ENCODE measurements at places on chromosomes 2 and 18.

- DNase-seq = no peak
Measured at GRCh38 chr2:227826019-227826521, 12.4 kb downstream of the CCL20 start.

DNA sequence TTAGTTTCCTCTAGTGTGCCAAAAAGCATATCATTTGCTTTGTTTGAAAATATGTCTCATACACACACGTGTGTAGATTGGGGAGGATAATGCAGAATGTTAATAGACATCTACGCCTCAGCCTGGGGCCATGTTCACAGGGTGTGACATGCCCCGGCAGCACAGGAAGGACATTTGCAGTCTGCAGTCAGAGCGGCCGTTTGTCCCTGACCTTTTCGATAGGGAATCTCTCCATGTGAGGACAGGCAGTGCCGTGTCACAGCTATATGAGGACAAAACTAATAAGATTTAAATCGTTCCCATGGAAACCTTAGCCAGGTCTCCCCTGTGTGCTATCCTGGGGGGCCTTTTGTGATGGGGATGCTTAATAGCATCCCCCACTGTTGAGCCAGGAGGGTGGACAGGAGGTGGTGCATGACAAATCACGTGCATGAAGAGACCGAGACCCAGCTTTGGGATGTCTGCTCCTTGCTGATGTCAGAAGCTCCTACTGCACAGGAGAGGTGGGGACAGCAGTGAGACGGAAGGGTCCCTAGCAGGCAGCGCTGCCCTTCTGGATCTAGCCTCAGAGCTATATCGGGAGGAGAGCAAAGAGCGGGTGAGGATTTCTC is 100.6 kb downstream of the RNF144A start:
- no peak for DNase-seq

DNA sequence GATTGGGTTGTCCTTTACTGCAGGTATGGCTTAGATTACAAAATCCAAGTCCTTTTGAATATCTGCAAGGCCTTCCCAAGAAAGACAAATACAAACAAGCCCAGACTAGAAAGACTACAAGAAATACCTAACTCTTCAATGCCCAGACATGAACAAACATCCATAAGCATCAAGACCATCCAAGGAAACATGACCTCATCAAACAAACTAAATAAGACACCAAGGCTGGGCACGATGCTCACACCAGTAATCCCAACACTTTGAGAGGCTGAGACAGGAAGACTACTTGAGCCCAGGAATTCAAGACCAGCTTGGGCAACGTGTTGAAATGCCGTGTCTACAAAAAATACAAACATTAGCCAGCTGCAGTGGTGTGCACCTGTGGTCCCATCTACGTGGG is 31.7 kb downstream of the MAP4K3 start:
- no peak for DNase-seq

DNA sequence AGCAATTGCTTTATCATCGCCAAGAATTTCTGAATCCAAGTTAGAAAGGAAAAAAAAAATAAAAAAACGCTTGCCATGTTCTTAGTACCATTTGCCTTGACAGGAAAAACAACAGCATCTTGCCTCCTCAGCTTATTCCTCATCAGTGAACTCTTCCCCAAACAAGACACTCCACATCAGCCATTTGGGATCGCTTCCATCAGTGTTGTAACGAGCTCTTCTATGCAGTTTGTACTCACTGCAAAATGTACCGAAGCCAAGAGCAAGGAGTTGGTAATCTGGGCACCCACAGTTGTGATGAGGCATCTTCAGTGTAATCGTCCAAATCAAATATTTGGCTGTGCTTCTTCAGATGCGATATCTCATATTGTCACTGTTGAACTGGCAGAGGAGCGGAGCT is 503.7 kb downstream of the TMEM182 start:
- DNase-seq = no peak

- DNase-seq = peak; percentile 50
Measured at GRCh38 chr2:160418853-160419252, 74.8 kb downstream of the RBMS1 start.

DNA sequence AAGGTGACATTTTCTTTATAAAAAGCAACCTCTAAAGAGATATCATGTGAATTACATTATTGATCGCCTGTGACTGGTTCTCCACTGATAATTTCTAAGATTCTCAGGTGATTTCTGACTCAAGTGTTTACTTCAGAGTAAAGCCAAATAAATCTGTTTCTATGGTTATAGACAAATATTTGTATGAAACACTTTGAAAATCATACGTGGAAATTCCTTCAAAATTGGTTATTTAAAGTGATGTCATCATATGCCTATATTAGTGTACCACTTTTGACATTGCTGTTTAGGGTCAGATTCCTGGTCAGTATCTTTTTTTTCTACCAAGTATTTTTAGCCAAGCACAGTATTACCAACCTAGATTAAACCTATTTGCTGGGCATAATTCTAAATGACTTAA is 881.3 kb upstream of the FAM98A start:
- DNase-seq = no peak

DNA sequence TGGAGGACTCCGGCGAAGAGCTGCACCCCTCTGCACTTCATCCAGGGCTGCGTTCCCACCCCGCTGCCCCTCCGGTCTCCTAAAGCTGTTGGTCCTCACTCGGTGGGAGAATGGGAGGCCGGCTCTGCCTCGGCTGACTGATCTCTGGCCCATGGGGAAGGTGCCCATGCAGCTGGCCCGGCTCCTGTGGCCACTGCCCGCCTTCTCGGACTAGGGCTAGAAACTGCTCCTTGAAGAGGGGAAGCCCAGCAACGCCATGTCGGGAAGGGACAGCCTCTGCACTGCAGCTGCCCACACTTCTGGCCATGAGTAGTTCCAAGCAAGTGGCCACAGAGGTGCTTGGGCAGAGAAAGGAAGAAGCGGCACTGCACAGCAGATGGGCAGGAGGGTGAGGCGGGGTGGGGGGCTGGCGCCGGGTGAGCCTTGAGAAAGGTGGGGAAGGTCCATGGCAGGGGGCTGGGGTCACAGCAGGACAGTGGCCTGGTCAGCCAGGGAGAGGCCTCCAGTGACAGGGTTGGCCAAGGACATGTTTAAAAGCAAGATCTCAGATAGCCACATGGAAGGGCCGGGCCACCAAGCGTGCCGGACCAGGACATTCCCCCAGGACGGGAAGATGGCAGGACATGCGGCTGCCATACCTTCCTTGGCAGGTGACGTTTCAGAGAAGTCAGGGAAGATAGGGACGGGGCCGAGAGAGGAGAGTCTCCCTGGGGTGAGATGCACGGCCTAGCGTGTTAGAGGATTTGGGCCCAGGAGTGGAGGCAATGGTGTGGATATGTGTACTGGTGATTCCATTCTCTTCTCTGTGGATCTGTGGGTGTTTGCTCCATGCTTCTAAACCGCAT is 158.8 kb upstream of the HDAC4 start:
- no peak for DNase-seq

GRCh38 chr2:46023165-46023854 is 273.9 kb upstream of the EPAS1 start:
- no peak for DNase-seq

GRCh38 chr2:125092276-125093009 is 1067.4 kb downstream of the CNTNAP5 start:
- DNase-seq = no peak

DNA sequence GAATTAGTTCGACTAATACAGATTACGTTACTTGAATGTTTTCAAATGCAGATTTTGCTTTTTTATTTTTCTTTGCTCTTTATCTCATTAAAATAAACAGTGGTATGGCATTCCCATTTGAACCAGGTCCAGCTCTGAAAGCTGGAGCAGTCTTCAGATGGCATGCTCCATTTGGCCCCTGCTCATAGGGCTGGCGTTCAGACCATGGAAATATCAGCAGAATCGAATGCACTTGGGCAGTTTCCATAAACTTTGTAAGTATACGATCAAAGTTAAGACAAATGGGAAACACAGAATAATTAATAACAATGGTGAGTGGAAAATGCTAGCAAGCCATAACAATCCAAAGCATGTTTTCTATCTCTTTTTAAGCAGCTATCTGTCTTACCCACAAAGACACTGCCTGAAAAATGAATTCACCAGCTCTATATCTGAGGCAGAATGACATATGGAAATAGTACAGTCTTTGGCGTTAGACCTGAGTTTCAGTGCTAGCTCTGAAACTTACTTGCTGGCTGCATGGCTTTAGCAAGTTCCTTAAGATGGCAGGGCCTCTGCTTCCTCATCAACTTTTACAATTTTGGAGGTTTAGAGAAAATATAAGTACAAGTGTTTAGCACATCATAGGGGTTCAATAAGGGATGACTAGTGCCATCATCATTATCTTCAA is 131.6 kb downstream of the BCL2 start:
- DNase-seq = no peak

- no peak for DNase-seq
Measured at GRCh38 chr2:158723921-158724802, 71.0 kb upstream of the DAPL1 start.

GRCh38 chr18:34709104-34709503 is 994 bp upstream of the DTNA start:
- DNase-seq = peak; percentile 69

DNA sequence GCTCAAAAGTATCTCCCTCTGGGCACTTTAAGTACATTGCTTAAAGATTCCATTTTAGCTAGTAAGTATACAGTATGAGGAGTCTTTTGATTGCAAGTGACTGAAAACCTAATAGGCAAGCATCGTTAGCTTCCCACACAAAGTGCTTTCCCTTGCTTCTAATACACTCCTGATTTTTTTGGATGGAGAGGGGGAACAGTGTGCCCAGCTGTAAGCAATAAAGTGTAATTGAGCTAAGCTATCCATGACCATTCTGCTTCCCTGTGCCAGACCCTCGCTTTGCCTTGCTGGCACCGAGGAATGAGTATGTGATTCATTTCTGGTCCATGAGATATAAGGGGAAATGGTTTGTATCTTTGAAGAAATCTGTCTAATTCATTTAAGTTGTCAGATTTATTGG is 3.8 kb upstream of the ZNF24 start:
- no peak for DNase-seq

DNA sequence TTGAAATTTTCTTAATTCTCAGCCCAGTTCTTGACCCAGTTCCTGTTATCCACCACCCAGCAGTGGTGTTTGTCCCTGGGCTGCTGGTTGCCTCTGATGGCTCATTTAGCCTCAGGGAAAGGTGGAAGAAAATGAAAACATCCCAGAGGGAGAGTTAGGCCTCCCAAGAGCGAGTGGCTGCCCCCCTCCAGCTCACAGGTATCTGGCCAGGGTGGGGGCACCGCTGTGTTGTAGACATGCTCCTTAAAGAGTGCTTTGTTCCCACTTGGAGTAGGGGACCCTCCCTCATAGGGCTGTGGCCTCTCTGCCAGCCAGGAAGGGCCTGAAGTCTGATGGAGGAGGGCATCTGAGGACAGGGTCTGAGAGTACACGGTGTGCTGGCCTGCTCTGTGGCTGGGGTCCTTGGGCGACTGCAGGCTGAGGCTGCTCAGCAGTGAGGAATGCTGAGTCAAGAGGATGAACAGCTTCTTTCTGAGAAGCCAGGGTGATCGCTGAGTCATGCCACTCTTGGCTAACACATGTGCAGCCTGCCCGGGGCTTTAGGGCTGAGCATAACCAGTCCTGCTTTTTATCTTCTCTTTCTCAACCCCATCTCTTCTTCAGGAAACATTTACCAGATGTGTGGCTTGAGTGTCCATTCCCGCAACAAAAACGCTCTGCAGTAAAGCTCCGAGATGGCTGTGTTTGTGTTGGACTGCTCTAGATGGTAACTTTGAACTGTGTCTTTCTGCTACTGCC is 72.3 kb downstream of the IL1R2 start:
- DNase-seq = peak; percentile 99

- DNase-seq = no peak
Measured at GRCh38 chr2:117745537-117745936, 69.0 kb upstream of the DDX18 start.

- DNase-seq = no peak
Measured at GRCh38 chr2:100052650-100053049, 89.7 kb downstream of the AFF3 start.

GRCh38 chr2:71697106-71698004 is 244.0 kb downstream of the DYSF start:
- DNase-seq = no peak

GRCh38 chr2:1969701-1970015 is 225.3 kb upstream of the PXDN start:
- no peak for DNase-seq

DNA sequence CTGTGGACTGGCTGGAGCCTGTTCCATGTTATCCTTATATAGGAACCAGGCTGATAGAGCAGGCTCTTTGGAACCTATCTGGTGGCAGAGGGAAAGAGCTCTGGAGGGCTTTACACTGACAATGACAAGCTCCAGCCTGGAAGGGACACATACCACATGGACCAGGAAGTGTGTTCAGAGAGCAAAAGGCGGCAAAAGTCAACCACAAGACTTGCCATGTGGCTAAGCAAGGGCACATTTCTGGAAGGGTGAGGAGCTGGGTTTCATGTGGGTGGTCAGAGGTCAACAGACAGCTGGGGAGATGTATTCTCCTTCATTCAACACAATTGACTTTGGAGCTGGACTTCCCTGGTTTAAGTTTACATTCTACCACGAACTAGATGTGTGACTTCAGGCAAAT is 325.2 kb downstream of the DYSF start:
- no peak for DNase-seq

DNA sequence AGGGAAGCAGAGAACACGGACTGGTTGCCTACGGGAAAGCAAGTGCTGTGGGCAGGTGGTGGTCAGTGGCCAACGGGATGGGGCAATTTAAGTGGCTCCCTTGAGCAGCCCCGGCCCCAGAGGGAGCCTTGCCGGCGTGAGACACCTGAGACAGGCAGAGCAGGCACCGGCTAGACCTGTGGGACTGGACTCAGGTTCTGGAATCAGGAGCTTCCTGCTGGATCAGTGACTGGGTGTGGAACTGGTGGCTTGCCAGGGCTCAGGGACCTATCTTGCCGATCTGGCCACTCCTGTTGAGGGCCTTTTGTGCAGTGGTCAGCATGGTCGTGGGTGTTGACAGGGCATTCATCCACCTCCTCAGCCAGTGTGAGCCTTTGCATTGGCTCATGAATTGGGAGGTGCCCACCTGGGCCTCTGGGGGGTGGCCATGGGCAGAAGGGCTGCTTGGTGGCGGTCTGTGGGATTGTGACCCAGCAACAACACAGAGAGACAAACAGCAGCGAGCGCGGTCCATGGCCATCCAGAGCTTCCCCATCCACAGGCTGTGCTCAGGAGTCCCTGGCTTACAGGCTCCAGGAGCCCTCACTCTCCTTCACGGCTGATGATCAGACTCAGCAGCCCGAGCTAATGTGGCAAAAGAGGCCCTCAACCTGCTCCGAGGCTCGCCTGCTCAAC is 85.4 kb upstream of the ZNF516 start:
- no peak for DNase-seq

- no peak for DNase-seq
Measured at GRCh38 chr2:12183032-12183645, 436.7 kb downstream of the LPIN1 start.
